ENCODE measurements at places on chromosomes 3 and 15.

DNA sequence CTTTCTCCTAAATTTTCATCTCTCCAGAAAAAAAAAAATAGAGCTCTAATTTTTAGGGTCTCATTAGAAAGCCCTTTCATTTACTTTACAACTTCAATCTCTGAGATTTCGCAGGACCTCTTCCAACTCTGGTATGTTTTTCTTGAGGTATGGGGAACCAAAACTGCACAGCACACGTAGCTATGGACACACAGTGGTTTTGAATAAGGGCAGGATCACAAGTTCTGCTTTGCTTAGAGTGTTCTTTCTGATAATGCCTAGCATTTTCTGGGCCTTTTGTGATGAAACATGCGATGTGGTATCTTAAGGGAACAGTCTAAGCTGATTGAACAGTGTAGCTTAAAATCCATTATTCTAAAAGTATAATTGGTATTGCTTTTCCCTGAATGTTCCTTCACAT, 25.3 kb downstream of the ZNF592 start:
- no peak for DNase-seq

GRCh38 chr3:23501201-23501802, 298.2 kb downstream of the UBE2E2 start:
- peak; percentile 19 for DNase-seq

- DNase-seq, result peak; percentile 98
These were observed 1.1 kb upstream of the SMAD6 start for GRCh38 chr15:66700802-66701421.

DNA sequence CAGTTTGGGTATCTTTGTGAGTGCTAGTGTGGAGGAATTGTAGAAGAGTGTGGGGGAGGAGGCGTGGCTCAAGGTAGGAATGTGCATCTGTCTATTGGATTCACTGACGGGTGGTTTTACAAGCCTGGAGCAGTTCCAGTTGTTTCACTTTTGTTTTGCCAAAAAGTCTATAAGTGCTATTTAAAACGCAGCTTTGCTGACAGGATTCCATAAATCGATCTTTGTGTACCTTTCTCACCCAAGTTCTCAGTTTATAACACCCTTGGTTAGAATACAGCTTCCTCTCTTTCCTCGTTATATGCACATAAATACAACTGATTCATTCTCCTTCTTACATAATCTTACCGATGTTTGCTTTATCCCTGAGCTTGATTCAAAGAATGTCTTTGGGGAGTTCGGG, 123.2 kb upstream of the UBE2E2 start:
- DNase-seq, result peak; percentile 55

- no peak for DNase-seq
These were observed 27.0 kb upstream of the HHATL start for GRCh38 chr3:42729404-42730145.

- DNase-seq, result no peak
These were observed 128.4 kb downstream of the RAP2B start for GRCh38 chr3:153290268-153291015.

GRCh38 chr3:146491303-146491702, 21.9 kb upstream of the PLSCR2 start:
- DNase-seq, result no peak

- DNase-seq, result no peak
These were observed 1.5 kb upstream of the SKIL start for GRCh38 chr3:170355738-170356595.

- no peak for DNase-seq
These were observed 36.5 kb upstream of the TIMP4 start for GRCh38 chr3:12195231-12195630.

DNA sequence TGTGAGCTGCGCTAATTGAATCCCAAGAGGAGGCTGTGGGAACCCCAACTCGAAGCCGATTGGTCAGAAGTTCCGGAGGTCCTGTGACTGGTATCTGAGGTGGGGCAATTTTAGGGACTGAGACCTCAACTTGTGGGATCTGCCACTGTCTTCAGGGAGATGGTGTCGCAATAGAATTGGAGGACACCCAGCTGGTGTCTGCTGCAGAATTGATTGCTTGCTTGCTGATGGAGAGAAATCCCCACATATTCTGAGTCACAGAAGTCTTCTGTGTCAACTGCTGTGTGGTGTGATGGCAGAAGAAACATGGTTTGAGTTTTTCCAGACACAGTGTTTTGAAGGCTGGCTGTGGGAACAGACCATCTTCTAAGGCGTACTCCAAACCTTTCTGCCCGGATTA, 99.7 kb upstream of the PLXNA1 start:
- DNase-seq, result no peak
